Thoracic aorta (tissue), 2 donors: ENCODE measurements at places on chromosomes 6 and 20. TPM values are rescaled to one million over a fixed set of nuclear protein-coding genes. Genes with fewer than 3 reads are reported as not detected.

The COL21A1 gene
- 53.7 TPM for total RNA-seq

GRCh38 chr6:14915888-14916832 is 329.7 kb upstream of the JARID2 start:
- no peak for DNase-seq

The OSER1 gene
- total RNA-seq: 33.6 TPM

DNA sequence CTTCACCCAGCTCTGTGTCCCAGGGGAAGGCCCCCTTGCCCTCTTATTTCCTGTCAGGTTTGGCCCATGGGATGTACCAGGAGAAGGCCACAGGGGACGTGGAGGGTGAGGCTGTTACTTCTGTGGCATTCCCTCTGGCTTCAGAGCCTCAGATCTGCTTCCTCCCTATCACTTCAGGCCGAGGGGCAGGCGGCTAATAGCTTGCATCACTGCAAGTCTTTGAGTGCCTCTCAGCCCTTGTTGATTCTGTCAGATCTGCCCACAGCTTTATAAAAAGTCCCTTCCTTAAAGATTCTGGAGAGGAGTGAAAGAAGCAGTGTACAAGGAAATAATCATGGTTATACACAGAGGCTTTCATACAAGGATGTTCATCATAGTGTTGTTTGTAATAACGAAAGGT is 86.9 kb downstream of the LRFN2 start:
- DNase-seq: no peak

GRCh38 chr20:38804682-38805501 is 605 bp upstream of the PPP1R16B start:
- DNase-seq: no peak

The SCUBE3 gene
- total RNA-seq: 75.6 TPM

The DNAAF9 gene
- total RNA-seq: 27.7 TPM

GRCh38 chr20:37846573-37846972 is 56.4 kb upstream of the VSTM2L start:
- DNase-seq: no peak

The PRKN gene
- 10.4 TPM for total RNA-seq

- DNase-seq: no peak
Measured at GRCh38 chr6:70863343-70863742, 93.5 kb downstream of the B3GAT2 start.

The MTFR2 gene
- not detected for total RNA-seq

GRCh38 chr6:10759312-10759839 is 11.8 kb downstream of the TMEM14B start:
- DNase-seq: no peak

DNA sequence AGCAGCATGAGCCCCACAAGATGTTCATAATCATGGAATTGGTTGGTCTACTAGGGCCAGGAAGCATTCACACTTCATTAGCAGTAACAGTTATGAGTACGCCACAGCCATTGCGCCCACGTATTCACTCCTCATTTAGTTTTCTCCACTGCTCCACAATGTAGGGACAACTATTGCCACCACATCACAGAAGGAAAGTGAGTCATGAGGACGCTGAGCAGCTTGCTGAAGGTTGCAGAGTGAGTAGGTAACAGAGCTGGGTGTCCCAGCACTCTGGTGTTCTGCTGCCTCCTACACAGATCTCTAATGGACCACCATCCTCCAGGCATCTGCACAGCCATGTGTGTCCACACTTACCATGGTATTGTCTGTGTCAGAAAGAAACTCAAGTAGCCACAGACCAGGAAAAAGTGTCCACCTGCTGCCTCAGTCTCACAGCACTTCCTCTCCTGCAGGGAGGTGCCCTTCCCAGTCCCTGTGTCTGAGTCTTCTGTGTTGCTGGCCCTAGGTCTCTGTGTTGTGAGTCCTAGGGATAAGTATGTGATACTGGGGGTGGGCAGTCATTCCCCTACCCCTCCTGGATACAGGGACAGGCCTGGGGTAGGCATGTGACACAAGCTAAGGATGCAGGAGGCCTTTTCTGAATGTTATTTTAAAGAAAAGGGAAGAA is 103.9 kb downstream of the TTLL2 start:
- DNase-seq: no peak

DNA sequence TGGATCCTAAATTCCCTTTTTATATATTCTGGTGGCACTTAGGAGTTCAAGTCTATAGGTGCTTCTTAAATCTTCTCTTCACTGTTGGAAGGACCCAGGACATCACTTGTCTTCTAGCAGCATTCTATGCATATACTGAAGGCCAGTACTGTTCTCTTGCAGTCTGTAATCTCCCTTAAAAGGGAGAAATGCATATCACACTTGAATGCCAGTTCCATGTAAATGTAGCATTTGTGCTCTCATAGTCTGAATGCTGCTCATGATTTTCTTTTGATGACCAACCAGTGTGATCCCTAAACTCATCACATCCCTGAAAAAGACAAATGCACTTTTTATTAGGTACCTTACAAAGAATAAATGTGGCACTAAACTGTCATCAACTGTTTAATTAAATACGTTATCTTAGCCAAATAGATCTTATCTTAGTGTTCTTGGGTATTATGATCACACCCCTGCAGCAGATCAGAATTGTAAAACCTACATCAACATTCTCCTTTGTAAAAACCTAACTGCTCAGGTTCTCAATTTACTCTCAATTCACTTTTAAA is 176.1 kb downstream of the EPHA7 start:
- DNase-seq: no peak

DNA sequence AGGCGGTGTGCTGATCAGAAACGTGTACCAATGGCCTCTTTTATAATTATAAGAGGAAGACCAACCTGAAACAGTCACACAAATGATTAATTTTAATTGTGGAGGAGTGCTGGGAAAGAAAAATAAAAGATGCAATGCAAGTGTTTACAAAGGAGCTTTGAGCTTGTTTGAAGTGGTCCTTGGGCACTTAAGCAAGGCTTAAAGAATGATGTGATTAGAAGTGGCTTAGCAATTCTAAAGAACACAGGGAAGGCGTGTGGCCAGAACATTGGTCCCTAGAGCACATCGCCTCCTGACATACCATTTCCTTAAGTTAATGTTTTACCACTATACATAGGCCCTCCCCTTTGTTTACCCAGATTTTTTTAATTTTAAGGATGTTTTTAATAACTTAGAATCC is 26.1 kb downstream of the PTPN1 start:
- no peak for DNase-seq

The SIRPA gene
- 62.9 TPM for total RNA-seq

- DNase-seq: no peak
Measured at GRCh38 chr6:32803416-32803815, 13.4 kb downstream of the HLA-DOB start.

DNA sequence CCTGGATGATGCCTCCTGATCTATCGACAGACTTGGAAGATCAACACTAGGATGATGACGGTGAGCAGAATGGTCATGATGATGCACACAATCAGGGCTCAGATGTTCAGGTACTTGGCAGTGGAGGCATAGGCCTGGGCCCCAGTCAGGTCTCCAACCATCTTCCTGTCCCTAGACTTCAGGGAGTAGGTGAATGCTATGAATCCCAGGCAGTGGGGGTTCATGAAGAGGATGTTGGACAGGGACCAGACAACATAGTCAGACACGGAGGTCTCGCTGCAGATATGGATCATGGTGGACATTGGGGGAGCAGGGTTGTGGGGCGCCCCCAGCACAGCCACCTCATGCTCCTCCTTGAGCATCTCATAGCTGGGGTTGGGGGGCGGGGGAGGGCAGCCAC is 27.5 kb downstream of the HLA-F start:
- DNase-seq: no peak

The SS18L1 gene
- total RNA-seq: 10.7 TPM

The PHACTR3 gene
- total RNA-seq: not detected

DNA sequence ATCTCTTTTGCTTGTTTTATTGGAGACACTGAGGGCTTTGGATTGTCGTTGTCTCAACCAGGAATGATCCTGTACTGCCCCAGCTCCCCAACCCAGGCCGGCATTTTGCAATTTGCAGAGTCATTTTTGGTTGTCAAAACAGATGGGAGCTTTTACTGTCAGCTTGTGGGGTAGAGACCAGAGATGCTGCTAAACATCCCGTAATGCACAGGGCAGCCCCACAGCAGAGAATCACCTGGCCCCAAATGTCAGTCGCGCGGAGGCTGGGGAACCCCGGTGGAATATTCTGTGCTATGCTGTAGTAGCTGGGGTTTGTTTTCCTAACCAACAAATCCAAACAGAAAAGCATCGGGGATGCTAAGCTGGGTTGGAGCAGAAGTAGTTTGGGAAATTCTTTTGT is 99.7 kb downstream of the TSHZ2 start:
- no peak for DNase-seq

The BYSL gene
- 5.3 TPM for total RNA-seq

The BHLHE23 gene
- not detected for total RNA-seq

- no peak for DNase-seq
Measured at GRCh38 chr6:136039185-136039584, 187.7 kb downstream of the PDE7B start.

DNA sequence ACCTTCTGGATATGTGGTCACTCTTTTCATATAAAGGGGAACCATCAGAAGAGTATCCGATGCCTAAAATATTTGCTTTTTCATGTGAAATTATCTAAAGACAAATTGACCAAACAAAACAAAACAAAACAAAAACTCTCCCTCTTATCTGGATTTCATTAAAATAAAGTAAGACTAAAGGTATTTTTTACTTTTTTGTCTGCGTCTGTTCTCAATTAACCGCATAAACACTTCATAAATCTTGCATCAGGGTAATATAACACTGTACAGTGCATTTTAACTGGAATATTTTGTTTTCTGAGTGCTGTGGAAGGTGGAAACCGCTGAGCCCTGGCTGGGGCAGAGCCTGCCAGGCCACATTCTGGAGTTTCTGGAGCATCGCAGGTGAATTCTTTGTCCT is 234.1 kb upstream of the ZFP64 start:
- DNase-seq: no peak

The OOEP gene
- not detected for total RNA-seq

DNA sequence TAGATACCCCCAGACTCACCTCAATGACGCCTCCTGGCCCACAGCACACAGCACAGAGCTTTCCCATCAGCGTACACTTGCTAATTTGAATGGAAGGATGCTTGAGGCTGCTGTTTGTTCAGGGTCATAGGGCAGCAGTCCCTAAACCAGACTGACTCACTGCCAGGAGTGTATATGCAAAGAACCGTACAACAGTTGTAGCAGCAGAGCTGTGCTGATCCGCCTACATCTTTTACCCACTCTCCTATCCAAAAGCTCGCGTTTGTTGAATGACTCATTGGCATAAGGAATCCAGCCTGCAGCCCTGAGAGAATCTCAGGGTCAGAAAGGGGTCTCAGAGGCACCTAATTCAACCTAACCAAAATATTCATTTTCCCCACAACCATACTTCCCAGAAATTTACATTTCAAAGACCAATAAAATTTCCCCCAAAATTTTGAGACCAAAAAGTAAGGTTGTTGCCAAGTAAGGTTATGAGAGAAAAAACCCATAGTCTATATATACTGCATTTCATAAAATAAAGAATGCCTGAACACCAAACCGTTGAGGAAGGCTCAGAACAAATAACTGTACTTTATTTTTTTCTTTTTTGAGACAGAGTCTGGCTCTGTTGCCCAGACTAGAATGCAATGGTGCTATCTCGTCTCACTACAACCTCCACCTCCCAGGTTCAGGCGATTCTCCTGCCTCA is 35.3 kb upstream of the CCND3 start:
- DNase-seq: no peak

GRCh38 chr6:147881432-147881831 is 372.9 kb downstream of the SAMD5 start:
- DNase-seq: no peak

The SASH1 gene
- 77.0 TPM for total RNA-seq

GRCh38 chr20:56537997-56538396 is 5.0 kb downstream of the FAM209B start:
- DNase-seq: no peak

GRCh38 chr20:47230811-47231256 is 125.7 kb downstream of the ZMYND8 start:
- no peak for DNase-seq

GRCh38 chr20:47150403-47151152 is 205.9 kb downstream of the ZMYND8 start:
- peak; percentile 32 for DNase-seq

The SLC17A1 gene
- not detected for total RNA-seq

The EYS gene
- not detected for total RNA-seq

GRCh38 chr6:85641897-85642773 is 551 bp downstream of the SYNCRIP start:
- peak; percentile 16 for DNase-seq

DNA sequence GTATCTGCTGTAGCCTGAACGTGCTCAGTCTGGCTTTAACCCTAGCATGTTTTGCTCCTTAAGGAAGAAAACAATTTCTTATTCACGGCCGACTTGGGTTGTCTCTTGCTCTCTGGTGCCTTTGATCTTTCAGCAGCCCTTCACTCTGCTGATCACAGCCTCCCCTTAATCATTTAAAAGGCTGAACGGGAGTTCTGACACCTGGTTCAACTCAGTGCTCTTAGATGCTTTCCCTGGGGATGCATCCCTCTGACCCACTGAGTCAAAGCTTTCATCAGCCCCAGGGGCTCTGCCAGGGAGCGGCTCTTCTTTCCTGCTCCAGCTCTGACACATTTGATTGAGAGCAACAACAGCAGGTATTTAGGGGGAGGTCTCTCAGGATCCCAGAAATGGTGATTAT is 79.0 kb upstream of the FYN start:
- DNase-seq: no peak

DNA sequence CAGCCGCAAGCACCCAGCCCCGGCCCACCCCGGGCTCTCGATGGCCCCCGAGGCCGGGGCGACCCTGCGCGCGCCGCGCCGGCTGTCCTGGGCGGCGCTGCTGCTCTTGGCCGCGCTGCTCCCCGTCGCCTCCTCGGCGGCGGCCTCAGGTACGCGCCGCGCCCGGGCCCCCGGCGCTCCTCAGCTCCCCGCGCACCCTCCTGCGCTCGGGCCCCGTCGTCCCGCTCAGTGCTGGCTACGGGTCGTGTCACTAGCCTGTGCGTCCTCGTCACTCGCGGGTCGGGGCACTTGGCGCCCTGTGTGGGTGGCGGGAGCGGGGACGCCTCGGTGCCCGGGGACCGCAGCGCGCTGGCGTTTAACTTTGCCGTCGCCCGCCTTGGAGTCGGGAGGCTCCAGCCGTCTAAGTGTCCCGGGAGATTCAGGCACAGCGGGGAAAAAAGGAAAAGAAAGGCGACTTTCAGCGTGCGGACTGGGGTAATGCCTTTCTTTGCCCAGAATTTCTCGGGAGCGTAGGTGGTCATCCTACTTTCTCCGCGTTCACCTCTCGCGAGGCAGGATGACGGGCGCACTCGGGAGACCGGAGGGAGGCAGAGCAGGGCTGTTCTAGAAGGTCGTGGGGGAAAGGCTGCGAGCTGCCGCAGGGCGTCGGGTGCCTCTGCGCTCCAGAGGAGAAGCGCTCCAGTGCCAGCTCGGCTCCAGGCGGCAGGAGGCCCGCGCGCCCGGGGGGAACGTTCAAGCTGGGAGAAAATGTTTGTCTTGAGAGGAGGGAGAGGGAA is 545 bp downstream of the FNDC1 start:
- DNase-seq: no peak

GRCh38 chr6:119497988-119498727 is 148.6 kb upstream of the MAN1A1 start:
- no peak for DNase-seq

DNA sequence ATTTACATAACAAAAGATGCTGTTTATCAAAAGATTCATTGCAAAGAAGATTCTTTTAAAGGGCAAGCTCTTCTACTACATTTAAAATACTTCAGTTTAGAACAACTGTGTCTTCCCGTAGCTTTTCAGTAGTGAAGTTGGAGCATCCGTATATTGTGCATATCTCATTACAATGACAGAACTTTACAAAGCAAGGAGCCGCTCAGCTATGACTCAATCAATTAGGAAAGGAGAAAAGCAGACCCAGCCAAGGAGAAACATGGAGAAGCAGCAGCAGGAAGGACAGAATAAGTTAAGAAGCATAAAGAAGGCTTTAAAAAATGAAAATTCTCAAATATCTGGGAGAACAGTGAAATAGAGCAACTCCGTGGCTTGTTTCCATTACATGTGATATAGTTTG is 132.6 kb upstream of the SMLR1 start:
- no peak for DNase-seq
